ENCODE measurements at places on chromosomes 1 and 21.

DNA sequence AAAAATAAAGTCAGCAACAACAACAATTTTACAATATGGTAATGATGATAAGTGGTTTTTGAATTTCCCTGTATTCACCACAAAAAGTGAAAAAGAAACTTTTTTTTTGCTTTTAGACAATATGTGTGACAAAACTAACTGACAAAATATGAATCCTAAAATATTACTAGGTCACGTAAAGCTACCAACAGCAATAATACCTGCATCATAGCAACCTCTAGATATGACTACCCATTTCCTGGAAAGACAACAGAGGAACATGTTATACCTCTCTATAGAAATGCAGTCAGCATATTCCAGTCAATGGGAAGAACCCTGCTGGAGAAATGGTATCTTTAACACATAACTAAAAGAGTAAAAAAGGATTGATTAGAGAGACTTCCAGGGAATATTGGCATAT is 73.7 kb downstream of the PDE4B start:
- H3K27ac ChIP-seq: no peak overlapping the region
- H3K27me3 ChIP-seq: peaks cover 58% of the 10 kb centered on the region
- H3K4me3 ChIP-seq: no peak overlapping the region
- no peaks in the 10 kb centered on the region for H3K36me3 ChIP-seq
- no peak for DNase-seq

GRCh38 chr1:48450505-48450904 is 21.5 kb downstream of the SPATA6 start:
- peaks cover 8% of the 10 kb centered on the region for H3K36me3 ChIP-seq
- no peak for DNase-seq
- no peak overlapping the region for H3K4me3 ChIP-seq
- H3K27me3 ChIP-seq: no peaks in the 10 kb centered on the region

DNA sequence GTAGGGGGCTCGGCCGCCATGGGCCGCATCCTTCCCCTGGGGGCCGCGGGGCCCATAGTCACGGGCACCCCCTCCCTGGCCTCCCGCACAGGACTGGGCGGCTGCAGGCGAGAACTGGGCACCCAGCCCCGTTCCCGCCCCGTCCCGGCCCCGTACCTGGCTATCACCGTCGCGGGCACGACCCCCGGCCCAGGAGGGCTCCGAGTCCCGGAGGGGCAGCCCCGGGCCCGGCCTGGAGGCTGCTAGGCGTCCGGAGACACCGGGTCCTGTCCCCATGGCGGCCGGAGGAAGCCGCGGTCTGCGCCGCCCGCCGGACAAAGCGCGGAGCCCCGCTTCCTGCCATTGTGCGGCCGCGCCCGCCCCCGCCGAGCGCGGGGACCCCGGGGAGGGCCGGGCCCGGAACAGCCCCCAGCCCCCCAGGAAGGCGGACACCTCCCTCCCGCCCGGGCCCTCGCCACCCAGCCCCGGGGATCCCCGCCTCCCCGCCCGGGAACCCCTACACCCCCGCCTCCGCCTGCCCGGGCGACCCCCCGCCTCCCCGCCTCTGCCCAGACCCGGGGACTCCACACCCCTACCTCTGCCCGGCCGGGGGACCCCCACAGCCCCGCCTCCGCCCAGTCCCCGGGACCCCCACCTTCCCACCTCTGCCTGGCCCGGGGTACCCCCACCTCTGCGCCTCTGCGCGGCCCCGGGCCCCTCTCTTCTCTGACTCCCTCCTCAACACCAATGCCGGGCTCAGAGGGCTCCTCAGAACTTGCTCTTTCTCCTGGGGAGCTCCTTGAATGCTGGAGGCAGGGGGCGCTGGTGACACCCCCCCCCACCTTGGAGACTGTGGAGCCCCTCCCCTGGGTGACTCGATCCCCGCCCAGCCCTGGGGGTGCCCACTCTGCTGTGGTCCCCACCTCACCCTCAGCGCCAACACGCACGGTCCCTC is 6.0 kb downstream of the PLEKHG5 start:
- H3K36me3 ChIP-seq: no peaks in the 10 kb centered on the region
- no peaks in the 10 kb centered on the region for H3K27me3 ChIP-seq
- peak overlapping the region; percentile 74 for H3K4me3 ChIP-seq
- no peak overlapping the region for H3K27ac ChIP-seq

DNA sequence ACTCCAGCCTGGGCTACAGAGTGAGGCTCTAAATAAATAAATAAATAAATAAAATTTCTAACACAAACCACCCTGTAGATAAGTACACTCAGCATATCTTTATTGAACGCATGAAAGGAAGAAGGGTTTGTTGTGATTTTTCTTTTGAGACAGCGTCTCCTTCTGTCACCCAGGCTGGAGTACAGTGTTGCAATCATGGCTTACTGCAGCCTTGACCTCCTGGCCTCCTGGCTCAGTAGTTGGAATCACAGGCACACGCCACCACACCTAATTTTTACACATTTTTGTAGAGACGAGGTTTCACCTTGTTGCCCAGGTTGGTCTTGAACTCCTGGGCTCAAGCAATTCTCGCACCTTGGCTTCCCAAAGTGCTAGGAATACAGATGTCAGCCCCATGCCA is 23.2 kb upstream of the RCC2 start:
- H3K27ac ChIP-seq: no peak overlapping the region
- H3K4me1 ChIP-seq: no peaks in the 10 kb centered on the region
- H3K36me3 ChIP-seq: no peaks in the 10 kb centered on the region
- no peaks in the 10 kb centered on the region for H3K27me3 ChIP-seq
- DNase-seq: no peak

GRCh38 chr1:31745946-31746670 is 18.0 kb downstream of the ADGRB2 start:
- DNase-seq: no peak
- no peaks in the 10 kb centered on the region for H3K36me3 ChIP-seq
- H3K4me1 ChIP-seq: peaks cover 30% of the 10 kb centered on the region
- no peak overlapping the region for H3K4me3 ChIP-seq
- H3K27ac ChIP-seq: peak overlapping the region; percentile 67

GRCh38 chr1:14947421-14947820 is 206.1 kb upstream of the TMEM51 start:
- H3K27ac ChIP-seq: no peak overlapping the region
- DNase-seq: no peak
- peaks cover 32% of the 10 kb centered on the region for H3K4me1 ChIP-seq

GRCh38 chr1:231603598-231604275 is 22.9 kb upstream of the DISC1 start:
- H3K27ac ChIP-seq: peak overlapping the region; percentile 40
- peak overlapping the region; percentile 52 for H3K4me3 ChIP-seq
- no peaks in the 10 kb centered on the region for H3K36me3 ChIP-seq
- peak; percentile 35 for DNase-seq

- peaks cover 6% of the 10 kb centered on the region for H3K4me1 ChIP-seq
- no peak for DNase-seq
- H3K4me3 ChIP-seq: no peak overlapping the region
Observed at GRCh38 chr1:151570819-151571218, 30.7 kb downstream of the TUFT1 start.

GRCh38 chr1:199029855-199030254 is 391.0 kb downstream of the PTPRC start:
- DNase-seq: no peak
- H3K36me3 ChIP-seq: no peaks in the 10 kb centered on the region
- H3K27ac ChIP-seq: peak overlapping the region; percentile 35
- no peaks in the 10 kb centered on the region for H3K27me3 ChIP-seq

DNA sequence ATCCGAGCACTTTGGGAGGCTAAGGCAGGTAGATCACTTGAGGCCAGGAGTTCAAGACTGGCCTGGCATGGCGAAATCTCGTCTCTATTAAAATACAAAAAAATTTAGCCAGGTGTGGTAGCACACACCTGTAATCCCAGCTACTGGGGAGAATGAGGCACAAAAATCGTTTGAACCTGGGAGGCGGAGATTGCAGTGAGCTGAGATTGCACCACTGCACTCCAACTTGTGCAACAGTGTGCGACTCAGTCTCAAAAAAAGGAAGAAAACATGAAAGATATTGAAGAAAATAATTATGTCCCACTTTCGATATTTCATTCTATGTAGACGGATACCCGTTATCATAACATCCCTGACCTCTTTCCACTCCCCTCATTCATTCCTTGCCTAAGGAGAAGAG is 19.2 kb downstream of the TUT4 start:
- peaks cover 28% of the 10 kb centered on the region for H3K36me3 ChIP-seq
- H3K27ac ChIP-seq: peak overlapping the region; percentile 29
- no peaks in the 10 kb centered on the region for H3K27me3 ChIP-seq
- no peak overlapping the region for H3K4me3 ChIP-seq
- peaks cover 5% of the 10 kb centered on the region for H3K4me1 ChIP-seq
- no peak for DNase-seq

- DNase-seq: peak; percentile 22
- H3K36me3 ChIP-seq: no peaks in the 10 kb centered on the region
- H3K27ac ChIP-seq: no peak within 1 kb of the TSS
- peaks cover 85% of the 10 kb centered on the region for H3K27me3 ChIP-seq
- H3K4me1 ChIP-seq: peaks cover 6% of the 10 kb centered on the region
Observed at GRCh38 chr1:179742717-179743678, at the start of gene FAM163A. FAM163A (plus strand) TSS chr1:179743291; CDS start chr1:179813098, 69,807 bp downstream.

GRCh38 chr1:169727307-169727706 is 6.6 kb downstream of the SELE start:
- H3K27ac ChIP-seq: no peak overlapping the region
- no peak for DNase-seq
- peaks cover 56% of the 10 kb centered on the region for H3K27me3 ChIP-seq
- H3K4me3 ChIP-seq: no peak overlapping the region
- no peaks in the 10 kb centered on the region for H3K36me3 ChIP-seq

DNA sequence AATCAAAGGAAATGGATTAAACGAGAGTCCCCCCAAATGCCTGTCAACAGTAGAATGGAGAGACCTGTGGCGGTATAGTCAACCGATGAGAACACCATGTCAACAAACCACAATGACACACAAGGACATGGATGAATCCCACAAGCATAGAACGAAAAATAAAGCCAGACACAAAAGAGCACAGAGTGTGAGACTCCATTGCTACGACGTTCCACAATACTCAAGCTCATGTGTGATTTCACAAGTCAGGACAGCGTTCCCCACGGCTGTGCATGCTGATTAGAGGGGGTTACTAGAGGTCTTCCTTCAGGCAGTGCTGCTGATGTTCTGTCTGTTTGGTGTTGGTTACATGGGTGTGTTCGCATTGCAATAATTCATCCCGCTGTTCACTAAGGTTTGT is 5.8 kb upstream of the PLA2G2D start:
- H3K4me1 ChIP-seq: peaks cover 4% of the 10 kb centered on the region
- H3K4me3 ChIP-seq: no peak overlapping the region
- H3K27me3 ChIP-seq: peaks cover 6% of the 10 kb centered on the region
- DNase-seq: no peak

DNA sequence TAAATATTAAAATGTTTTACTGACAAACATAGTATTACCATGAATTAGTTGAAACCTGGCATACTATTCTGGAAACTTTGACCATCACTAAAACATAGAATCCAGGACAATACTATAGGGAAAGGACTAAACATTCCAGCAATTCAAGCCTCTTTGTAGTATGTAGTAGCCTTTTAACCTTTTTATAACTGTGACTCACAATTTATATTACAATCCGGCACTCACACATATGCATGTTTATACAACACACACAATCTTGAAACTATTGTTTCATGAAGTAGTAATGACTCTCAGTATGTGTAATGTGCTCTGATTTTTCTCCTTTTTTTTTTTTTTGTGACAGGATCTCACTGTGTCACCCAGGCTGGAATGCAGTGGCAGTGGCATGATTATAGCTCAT is 64.3 kb downstream of the ANKRD13C start:
- H3K4me3 ChIP-seq: no peak overlapping the region
- no peak overlapping the region for H3K27ac ChIP-seq
- no peak for DNase-seq
- peaks cover 7% of the 10 kb centered on the region for H3K4me1 ChIP-seq
- no peaks in the 10 kb centered on the region for H3K27me3 ChIP-seq

- H3K4me1 ChIP-seq: peaks cover 39% of the 10 kb centered on the region
- H3K27ac ChIP-seq: no peak overlapping the region
- no peaks in the 10 kb centered on the region for H3K36me3 ChIP-seq
- no peaks in the 10 kb centered on the region for H3K27me3 ChIP-seq
- no peak overlapping the region for H3K4me3 ChIP-seq
Observed at GRCh38 chr1:30753660-30754123, 3.9 kb downstream of the LAPTM5 start.

- no peak overlapping the region for H3K4me3 ChIP-seq
- H3K27ac ChIP-seq: no peak overlapping the region
Observed at GRCh38 chr1:182803846-182804245, 14.3 kb downstream of the NPL start.

Data from neural crest cell (in vitro differentiated cells).